ENCODE measurements at places on chromosomes 1 and 21.
A peak's percentile ranks its signal among the peaks of the same experiment; 100 is the strongest.

DNA sequence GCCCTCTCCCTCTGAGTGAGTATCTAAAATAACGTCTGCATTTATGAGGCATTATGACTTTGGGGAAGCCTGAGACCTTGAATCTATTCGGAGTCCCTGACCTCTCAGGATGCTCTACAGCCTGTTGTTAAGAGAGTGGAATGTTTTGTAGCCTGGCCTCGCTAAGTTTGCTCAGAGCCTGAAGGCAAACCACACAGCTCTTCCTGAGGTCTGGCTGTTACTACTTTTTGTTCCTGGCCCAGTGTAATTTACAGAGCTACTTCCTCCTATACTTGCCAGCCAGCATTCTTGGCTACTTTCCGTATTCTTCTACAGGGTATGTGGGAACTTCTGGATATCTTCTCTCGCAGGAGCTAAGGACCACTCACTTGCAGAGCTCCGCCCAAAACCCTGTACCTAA is 3.6 kb upstream of the ZMYM4 start:
- peak; percentile 39 for DNase-seq

- no peak for DNase-seq
Measured at GRCh38 chr1:43836267-43836951, 97.2 kb upstream of the ARTN start.

DNA sequence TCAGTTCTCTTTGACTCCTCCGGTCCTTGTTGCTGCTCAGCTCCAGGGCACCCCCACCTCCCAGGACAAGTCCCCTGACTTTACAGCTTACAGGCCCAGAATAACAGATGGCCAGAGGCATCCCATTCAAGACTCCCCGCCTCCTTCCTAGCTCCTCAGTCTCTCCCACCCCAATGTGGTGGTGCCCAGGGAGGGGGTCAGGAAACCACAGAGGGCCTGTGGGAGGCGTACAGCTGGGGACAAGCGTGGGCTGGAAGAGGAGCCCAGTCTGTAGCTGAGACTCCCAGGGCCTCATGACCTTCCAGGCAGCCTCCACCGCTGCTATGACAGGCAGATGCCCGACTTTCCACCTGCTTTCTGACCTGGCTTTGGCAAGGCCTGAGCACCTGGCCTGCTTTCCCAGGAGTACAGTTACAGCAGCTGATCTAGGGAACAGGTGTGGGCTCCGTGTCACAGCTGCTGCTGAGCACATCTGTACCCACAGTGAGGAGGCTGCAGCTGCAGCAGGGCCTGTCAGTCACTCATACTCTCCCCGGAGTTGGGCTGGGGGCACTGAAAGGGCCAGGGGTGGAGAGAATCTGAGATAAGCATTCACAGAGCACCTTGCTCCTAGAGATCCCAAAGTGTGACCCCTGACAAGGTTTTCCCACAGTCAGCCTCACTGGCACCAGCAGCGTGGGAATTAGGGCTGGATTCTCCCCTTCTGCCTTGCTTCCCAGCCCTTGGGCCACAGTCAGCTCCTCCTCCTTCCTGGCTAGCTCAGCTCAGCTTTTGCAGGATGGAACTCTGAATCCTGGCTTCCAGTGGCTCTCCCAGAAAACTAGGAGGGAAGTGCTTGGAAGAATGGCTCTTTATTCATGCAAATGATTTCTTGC is 7.1 kb upstream of the NAV1 start:
- DNase-seq: no peak

DNA sequence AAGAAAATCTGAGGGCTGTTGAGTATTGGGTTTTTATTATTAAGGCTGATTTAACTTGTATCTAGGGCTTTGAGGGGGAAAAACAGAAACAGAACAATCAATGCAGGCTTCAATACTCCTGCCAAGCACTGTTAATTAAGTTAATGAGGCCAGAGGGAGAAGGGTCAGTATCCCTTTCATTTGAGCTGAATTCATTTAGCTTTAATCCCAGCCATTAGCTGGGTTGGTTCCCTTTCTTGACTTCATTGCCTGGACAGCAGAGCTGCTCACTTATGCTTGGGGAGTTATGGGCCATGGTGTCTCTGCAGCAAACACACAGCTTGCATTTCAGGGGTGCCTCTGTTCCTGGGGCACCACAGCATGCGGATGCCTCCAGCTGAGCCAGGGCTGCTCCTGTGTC is 16.3 kb downstream of the TLR5 start:
- DNase-seq: no peak

GRCh38 chr1:145884675-145885074 is 991 bp downstream of the ANKRD35 start:
- no peak for DNase-seq

GRCh38 chr1:113928187-113928930 is 765 bp upstream of the HIPK1 start:
- DNase-seq: no peak

GRCh38 chr1:68111519-68112436 is 61.4 kb upstream of the DIRAS3 start:
- no peak for DNase-seq

GRCh38 chr21:32333953-32334673 is 35.5 kb downstream of the MRAP start:
- DNase-seq: no peak

- no peak for DNase-seq
Measured at GRCh38 chr1:229991104-229991513, 75.9 kb upstream of the GALNT2 start.

- no peak for DNase-seq
Measured at GRCh38 chr1:31639543-31639942, 5.1 kb downstream of the PEF1 start.

GRCh38 chr21:28230559-28230958 is 762.1 kb downstream of the LTN1 start:
- DNase-seq: no peak

GRCh38 chr1:69567652-69568420 is at the start of gene LRRC7:
Gene LRRC7 (plus strand): TSS chr1:69567922. CDS start chr1:69568640, 718 bp downstream.
- DNase-seq: no peak

DNA sequence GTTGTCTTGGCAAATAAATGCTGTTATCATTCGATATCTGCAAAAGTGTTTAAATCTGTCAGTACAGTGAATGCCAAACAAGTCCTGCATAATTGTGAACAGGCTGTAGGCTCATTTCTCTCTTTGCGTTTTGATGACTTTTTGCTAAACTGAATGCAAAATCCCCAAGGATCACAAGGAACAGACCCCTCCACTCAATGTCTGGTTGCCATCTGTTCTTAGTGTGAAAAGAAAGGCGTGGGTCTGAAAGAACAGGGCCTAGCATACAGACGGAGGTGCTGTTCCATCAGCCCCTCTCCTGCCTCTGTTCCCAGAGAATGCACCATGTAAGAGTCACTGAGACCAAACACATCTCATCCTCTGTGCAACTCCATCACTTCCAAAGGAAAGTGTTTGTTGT is 40.4 kb downstream of the EIF2B3 start:
- DNase-seq: no peak

GRCh38 chr1:199545780-199546179 is 481.7 kb upstream of the NR5A2 start:
- no peak for DNase-seq

DNA sequence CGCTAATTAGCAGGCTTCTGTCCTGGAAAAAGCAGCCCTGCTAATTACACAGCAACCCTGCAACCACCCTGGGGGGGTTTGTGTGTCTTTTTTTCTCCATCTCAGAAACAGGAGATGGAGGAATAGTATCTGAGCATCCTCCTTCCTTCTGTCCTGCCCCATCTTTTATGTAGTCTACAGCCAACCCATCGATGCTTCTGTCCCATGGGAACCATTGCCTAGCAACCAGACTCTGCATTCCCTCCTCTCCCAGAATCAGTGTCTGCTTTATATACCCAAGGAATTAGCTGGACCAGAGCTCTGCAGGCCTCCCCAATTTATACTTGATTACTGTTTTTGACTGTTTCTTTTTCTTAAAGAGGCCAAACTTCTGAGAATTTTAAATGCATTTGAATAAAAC is 35.1 kb downstream of the LRRC38 start:
- DNase-seq: no peak

DNA sequence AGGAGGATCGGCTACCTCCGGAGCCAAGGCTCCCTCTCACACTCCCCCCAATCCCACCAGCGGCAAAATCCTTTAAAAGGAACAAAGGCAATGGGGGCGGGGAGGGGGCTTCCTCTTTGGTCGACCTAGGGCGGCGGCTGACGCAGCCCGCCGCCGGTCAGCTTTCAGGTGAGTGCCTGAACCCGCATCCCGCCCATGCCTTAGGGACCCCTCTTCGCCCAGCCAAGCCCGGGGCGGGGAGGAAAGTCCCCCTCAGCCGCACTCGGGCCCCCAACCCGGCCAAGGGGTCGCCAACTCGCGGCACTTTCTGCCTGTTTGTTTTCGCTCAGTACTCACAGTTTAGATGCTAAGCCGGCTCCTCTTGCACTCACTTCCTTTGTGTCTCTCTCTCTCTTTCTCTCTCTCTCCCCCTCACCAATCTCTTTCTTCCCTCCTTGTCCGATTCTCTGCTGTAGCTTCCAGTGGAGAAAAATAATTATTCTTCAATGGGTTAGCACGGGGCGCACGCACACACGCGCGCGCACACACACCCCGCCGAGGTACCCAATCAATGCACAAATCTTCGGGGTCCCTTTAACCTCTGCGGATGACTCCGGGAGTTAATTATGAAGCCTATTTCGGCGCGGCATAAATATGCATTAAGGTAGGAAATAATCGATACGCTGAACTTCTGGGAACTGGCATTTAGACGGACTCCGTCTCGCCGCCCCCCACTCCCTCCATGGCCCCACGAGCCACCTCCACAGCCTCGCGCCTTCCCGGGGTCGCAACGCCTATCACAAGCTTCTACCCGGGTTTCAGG is at the start of gene BLACAT1:
Gene BLACAT1 (minus strand): TSS at position 465 of the 802 bp plus-strand sequence.
- no peak for DNase-seq

Data from KG1 (cell line).